Activated CD8-positive, alpha-beta T cell treated with anti-CD3 and anti-CD28 coated beads, Interleukin-2, amount 10 ng/mL, durations not matched to agents 7 days and 5 days (primary cell): ENCODE measurements at places on chromosomes 5 and 9.

DNA sequence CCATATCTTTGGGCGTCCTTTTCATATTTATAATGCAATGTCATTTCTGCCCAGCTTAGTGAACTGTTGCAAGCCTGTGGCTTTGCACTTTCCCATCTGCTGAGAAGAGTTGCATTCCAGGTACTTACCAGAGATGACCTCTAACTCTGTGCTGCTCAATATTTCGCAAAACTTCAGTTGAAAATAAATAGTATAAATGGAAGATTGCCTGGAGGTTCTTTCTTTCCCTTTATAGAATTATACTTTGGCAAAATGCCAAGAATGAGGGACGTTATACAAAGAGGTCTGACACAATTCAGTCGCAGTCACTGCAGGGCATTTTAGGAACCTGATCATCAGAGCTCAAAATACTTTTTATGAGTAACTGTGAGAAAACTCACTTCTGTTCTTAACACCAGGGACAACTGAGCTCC, 18.9 kb upstream of the VLDLR start:
- no peak for DNase-seq

DNA sequence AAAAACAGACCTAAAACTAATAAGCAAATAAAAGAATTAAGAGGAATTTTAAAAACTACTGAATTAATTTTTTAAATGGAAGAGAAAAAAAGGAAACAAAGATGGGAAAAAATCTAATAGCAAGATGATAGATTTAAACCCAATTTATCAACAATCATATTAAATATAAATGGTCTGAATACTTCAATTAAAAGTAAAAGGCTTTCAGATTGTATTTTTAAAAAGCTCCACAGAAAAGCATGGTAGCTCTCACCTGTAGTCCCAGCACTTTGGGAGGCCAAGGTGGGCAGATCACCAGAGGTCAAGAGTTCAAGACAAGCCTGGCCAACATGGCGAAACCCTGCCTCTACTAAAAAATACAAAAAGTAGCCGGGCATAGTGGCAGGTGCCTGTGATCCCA, 11.3 kb upstream of the TSLP start:
- no peak for DNase-seq

DNA sequence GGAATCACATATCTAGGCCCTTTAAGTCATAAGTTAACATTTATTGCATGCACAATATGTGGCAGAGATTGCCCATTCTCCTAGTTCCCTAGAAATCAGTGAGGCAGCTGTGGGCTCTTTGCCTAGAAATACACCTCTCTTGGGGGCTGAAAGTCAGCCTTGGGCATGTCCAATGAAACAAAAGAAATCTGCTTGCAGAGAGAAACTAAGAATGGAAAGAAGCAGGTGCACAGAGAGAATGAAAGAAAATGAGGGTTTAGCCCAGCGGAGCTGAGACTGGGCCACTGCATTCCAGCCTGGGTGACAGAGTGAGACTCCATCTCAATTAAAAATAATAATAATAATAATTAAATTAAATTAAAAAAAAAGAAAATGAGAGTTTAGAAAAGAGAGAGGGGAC, 57.3 kb upstream of the DAB2 start:
- no peak for DNase-seq

GRCh38 chr9:33044677-33045282, 19.7 kb downstream of the DNAJA1 start:
- no peak for DNase-seq

DNA sequence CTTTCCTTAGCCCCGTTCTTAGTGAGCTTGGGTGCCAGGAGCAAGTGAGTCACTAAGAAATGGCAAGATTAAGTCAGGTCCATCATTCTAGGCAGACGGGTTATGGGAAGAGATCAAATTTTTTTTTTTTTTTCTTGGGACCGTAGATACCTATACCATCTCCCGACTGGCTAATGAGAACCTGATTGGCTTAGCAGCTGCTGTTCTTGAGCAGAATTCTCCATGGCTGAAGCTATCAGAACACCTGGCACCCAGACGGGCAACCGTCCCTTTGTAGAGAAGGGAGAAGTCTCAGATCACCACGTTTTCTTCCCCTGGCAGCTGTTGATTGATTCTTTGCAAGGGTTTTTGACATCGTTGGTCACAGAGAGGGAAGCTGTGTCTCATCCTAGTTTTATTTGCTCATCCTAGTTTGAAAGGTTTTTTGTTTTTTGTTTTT, 78.6 kb downstream of the AOPEP start:
- no peak for DNase-seq

GRCh38 chr9:9275601-9276000, 1337.2 kb downstream of the PTPRD start:
- no peak for DNase-seq

DNA sequence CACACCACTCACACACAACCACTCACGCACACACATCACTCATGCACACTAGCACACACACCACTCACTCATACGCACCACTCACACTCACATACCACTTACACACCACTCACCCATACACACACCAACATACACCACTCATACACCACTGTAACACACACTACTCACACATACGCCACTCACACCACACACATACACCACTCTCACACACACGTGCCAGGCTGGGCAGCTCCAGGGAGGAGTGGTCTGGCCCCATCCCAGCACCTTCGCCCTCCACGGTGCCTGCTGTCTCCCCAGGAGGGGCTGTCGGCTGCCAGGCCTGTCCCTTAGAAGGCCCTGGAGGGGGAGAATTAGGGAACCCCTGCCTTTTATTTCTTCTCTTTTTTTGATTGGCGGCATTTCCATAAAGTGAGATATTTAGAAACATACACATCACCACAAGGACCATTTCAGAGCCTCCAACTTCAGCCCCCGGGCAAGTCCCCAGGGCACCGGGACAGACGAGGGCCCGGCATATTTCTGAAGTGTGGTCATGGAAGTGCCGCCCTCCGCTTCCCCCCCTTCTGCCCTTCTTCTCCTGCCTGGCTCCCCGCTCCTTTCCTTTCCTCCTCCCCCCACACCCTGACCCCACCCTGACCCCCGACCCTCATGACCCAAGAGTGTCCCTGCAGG, 6.3 kb upstream of the ASB6 start:
- no peak for DNase-seq

- no peak for DNase-seq
These were observed 791.9 kb upstream of the CDH6 start for GRCh38 chr5:30401479-30402058.

DNA sequence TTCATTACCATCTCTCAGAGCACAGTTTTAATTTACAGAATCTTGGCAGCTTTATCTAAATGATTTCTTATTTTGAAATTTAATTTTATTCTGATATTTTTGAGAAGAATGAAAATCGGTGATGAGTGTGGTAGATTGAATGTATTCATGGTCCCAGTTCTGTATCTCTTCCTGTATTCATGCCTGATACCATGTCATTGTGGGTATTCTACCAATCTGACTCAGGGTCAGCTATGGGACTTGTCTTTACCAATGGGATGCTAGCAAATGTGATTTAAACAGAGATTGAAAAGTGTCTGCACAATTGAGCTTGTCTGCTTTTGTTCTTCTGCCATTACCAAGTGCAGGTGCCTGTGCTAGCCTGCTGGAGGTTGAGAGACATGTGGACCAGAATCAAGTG, 17.8 kb upstream of the ZNF618 start:
- no peak for DNase-seq

- DNase-seq, result no peak
These were observed 1086.5 kb downstream of the NR2F1-AS1 start for GRCh38 chr5:92494508-92494907.

DNA sequence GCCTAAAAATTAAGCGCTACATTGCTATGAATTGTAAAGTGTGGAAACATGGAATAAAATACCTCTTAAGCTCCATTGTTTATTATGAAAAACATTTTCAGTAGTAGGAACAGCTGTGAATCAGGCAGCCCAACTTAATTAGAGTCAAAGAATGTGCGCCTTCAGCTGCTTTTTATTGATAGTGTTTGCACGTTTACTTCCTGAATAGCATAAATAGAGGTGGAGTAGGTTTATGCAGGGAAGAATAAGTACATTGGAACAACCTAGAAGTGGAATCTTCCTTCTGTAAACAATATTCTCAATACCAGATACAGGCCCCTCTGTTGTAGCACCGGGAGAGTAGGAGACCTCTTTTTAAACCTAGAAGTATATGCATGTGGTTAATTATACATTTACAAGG, 79.9 kb downstream of the IQGAP2 start:
- DNase-seq, result no peak

- DNase-seq, result no peak
These were observed 426.3 kb downstream of the CETN3 start for GRCh38 chr5:89983216-89983615.

GRCh38 chr5:41869151-41869723, 988 bp downstream of the OXCT1 start:
- peak; percentile 36 for DNase-seq

GRCh38 chr9:31699836-31700235, 684.6 kb upstream of the ACO1 start:
- no peak for DNase-seq

DNA sequence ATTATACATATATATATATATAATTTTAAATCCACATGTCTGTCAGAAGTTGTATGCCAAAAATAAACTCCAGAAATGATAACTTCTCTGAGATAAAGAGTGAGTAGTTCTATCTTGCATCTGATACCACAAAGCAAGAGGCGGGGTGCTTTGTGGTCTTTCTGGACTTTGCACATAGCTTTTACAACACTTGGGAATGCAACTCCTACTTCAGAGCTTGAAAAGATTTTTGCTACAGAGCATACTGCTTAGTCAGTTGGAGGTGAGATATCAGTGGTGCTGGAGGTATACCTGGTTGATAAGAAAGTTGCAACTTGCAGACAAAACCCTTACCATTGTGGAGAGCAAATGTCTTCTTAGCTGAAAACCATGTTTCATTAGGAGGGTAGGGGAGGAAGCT, 1384.5 kb upstream of the NUDT12 start:
- no peak for DNase-seq

DNA sequence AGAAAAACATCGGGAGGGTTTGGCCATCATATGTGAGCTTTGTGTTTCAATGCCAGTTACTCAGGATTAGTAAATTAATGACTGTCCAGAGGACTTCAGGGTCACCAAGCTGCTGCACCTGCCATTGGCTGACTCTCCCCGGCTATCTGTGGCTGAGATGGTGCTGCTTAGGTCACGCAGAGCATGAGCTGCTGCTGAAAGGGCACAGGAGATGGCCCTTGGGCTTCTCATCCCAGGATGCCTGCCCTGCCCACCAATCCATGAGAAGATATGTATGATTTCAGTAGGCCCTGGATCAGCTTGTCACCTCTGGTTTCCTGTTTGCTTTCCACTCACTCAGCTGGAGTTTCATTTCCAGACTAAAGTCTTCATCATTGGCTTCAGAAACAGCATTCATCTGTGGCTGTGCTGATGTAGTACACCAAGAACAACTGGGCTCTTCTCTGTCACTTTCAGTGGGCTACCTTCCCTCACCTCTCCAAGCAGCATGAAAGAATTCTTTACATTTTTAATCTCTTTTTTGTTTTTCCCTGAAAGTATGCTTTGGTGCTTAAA, 2.4 kb upstream of the CATSPER3 start:
- DNase-seq, result no peak

DNA sequence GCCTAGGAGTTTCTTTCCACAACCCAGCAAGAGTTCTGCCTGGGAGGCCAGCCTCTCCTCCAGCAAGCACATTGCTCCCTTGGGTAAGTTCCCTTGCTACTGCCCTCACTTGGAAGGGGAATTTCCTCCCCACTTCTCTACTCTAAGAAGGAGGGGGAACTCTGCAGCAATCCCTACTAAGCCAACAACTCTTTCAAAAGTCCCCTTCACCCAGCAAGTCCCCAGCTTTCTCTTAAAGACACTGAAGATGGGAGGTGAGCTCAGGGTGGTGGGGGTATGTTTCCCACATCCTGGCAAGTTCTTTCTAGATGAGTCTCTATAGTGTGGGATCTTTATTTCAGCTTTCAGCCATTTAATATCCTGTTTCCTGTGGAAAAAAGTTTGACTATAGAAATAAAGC, 49.0 kb downstream of the PDE8B start:
- DNase-seq, result no peak

GRCh38 chr9:123322273-123323195, 33.5 kb upstream of the CRB2 start:
- peak; percentile 84 for DNase-seq

DNA sequence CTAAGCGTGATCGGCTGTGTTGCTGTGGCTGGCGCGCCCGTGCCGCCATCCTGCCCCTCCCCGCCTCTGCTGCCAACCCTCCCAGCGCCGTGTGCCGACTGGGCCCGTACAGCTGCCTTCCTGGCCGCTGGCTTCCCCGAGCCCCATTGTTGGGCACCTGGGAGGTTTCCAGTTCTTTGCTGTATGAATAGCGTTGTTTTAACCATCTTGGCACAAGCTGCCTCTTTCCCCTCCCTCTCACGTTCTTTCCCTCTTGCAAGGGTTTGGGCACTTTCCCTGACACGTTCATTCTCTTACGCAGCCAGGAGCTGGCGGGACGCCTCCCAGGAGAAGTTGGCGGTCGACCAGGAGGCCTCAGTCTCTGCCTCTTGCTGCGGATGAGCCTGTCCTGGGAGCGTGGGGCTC, 43.1 kb upstream of the RXRA start:
- no peak for DNase-seq

GRCh38 chr9:1170918-1171317, 120.8 kb downstream of the DMRT2 start:
- DNase-seq, result no peak

DNA sequence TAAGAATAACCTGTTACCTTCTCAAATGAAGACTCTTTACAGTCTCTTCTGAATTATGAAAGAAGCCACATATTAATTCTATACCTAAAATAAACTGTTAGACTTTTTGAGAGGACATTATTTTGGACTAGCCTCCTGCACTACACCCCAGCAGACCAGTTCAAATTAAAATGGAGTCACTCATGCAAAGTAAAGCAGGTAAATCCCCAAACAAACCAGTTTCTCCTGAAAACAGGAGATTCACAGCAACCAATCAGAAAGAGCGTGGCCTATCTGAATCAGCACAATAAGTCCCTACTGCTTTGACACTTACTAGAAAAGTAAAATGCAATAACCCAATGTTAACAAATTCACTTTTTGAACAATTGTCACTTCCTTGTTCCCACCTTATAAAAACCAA, 58.8 kb downstream of the PTBP3 start:
- DNase-seq, result no peak

DNA sequence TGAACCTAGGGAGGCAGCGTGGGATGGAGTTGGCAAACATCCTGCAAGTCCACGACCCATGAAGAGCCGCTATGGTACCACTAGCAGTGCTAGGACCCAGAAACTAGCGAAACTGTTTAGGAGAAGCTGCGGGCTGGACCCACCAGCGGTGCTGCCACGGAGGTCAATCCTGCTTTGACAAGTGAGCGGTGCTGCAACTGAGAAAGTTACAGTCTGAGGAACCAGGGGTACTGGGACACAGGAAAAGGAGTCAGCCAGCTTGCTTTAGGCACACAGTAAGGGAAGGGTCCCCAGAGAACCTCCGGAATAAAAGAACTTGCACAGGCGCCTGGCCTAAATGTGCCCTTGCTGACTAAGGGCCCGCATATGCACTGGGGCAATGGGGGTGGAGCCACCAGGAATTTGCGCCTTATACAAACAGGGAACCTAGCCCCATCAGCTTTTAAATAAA, 23.6 kb upstream of the ANXA2R start:
- no peak for DNase-seq

GRCh38 chr9:134316449-134317160, 9.7 kb upstream of the RXRA start:
- no peak for DNase-seq
